ENCODE measurements at places on chromosomes 2 and 18. TPM values are rescaled to one million over a fixed set of nuclear protein-coding genes. Genes with fewer than 3 reads are reported as not detected.
A peak's percentile ranks its signal among the peaks of the same experiment; 100 is the strongest.

Gene STON1
- 45.6 TPM for total RNA-seq

Gene LBX2
- 0.29 TPM for total RNA-seq

Gene TSN
- 42.7 TPM for total RNA-seq

Gene KYNU
- 11.7 TPM for total RNA-seq

Gene GALNT3
- total RNA-seq: 58.5 TPM

Gene TLX2
- not detected for total RNA-seq

Gene ACVR1C
- 41.4 TPM for total RNA-seq

Gene PID1
- total RNA-seq: 60.3 TPM

Gene MARCHF4
- total RNA-seq: not detected

Gene TMEM247
- total RNA-seq: not detected

DNA sequence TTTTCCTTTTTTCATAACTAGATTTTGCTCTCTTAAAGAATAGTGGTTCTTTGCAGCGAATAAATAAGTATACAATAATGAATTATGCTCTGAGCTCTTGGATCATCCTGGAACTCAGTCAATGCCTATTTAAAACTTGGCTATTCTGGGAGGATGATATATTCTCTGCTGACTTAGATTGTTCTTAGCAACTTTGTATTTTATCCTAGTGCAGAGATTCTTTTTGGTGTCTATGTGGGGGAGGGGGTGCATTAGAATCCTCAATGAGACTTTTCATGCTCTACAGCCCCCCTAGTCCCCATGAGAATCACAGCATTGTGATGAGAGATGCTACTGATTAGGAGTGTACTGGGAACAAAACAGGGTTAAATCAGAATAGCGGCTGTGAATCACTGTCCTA is 8.8 kb upstream of the FAM98A start:
- DNase-seq: no peak
- no peaks in the 10 kb centered on the region for H3K36me3 ChIP-seq
- H3K27ac ChIP-seq: no peak overlapping the region
- H3K4me3 ChIP-seq: no peak overlapping the region

GRCh38 chr18:36831139-36831538 is 2.2 kb downstream of the KIAA1328 start:
- H3K4me3 ChIP-seq: no peak overlapping the region
- no peaks in the 10 kb centered on the region for H3K27me3 ChIP-seq
- no peaks in the 10 kb centered on the region for H3K36me3 ChIP-seq

GRCh38 chr2:235900631-235901030 is 267.6 kb downstream of the GBX2 start:
- no peaks in the 10 kb centered on the region for H3K36me3 ChIP-seq
- no peaks in the 10 kb centered on the region for H3K4me1 ChIP-seq
- no peaks in the 10 kb centered on the region for H3K27me3 ChIP-seq
- H3K27ac ChIP-seq: no peak overlapping the region

GRCh38 chr2:39625193-39625926 is 40.4 kb upstream of the TMEM178A start:
- H3K27ac ChIP-seq: no peak overlapping the region
- no peak for DNase-seq
- H3K36me3 ChIP-seq: no peaks in the 10 kb centered on the region
- H3K27me3 ChIP-seq: no peaks in the 10 kb centered on the region

DNA sequence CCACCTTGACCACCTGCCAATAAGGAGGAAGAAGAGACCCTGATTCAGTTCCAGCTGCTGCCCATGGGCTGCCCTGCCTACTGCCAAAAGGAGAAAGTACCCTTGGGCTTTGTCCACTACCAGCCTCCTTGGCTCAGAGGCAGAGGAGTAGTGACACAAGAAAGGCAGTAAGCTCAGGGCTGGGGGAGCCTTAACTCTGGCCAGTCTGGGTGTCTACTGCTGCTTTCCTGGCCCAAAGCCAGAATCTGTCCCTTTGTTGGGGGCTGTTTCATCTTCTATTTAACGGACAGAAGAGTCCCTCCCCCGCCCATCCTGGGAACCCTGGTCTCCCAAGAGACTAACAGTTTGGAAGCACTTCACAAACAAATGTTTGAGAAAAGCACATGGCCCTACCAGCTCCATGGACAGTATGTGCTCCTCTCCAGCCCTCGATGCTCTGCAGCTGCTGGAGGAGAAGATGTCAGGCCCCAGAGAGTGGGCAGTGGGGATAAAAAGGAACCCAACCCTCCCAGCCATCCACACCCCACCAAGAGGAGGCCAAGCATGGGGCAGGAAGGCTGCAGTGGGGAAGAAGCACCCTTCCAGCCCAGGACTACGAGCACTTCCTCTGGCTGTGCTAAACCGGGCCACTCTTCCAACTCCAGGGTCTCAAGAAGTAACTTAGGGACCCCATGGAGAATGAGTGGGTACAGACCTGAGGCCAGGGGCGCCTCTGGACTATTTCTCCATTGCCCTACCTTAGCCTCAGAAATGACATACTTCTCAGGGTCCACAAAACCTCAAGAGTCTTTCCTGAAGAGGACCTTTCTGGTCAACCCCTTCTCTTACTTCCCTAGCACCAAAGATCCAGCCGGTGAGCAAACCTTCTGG is 1.2 kb downstream of the ATG9A start:
- no peak for DNase-seq
- H3K4me1 ChIP-seq: peaks cover 5% of the 10 kb centered on the region
- H3K4me3 ChIP-seq: peak overlapping the region; percentile 86

DNA sequence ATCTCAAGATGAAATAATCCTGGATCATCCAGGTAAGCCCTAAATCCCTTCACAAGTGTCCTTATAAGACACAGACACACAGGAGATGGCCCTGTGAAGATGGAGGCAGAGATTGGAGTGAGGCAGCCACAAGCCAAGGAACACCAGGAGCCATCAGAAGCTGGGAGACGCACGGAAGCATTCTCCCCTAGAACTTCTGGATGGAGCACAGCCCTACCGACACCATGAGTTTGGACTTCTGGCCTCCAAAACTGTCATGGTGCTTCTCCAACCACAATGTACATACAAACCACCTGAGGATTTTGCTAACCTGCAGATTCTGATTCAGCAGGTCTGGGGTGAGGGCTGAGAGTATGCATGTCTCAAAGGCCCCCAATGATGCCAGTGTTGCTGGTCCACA is 42.5 kb downstream of the ADD2 start:
- no peak overlapping the region for H3K27ac ChIP-seq
- no peaks in the 10 kb centered on the region for H3K36me3 ChIP-seq
- no peaks in the 10 kb centered on the region for H3K4me1 ChIP-seq
- no peak overlapping the region for H3K4me3 ChIP-seq
- DNase-seq: no peak
- H3K27me3 ChIP-seq: no peaks in the 10 kb centered on the region

GRCh38 chr2:219595256-219595655 is 2.4 kb upstream of the STK11IP start:
- no peak overlapping the region for H3K27ac ChIP-seq
- H3K36me3 ChIP-seq: no peaks in the 10 kb centered on the region
- no peak for DNase-seq
- H3K4me1 ChIP-seq: no peaks in the 10 kb centered on the region
- H3K4me3 ChIP-seq: no peak overlapping the region

GRCh38 chr2:240584486-240585031 is 2.0 kb upstream of the CAPN10 start:
- no peaks in the 10 kb centered on the region for H3K27me3 ChIP-seq
- DNase-seq: no peak

DNA sequence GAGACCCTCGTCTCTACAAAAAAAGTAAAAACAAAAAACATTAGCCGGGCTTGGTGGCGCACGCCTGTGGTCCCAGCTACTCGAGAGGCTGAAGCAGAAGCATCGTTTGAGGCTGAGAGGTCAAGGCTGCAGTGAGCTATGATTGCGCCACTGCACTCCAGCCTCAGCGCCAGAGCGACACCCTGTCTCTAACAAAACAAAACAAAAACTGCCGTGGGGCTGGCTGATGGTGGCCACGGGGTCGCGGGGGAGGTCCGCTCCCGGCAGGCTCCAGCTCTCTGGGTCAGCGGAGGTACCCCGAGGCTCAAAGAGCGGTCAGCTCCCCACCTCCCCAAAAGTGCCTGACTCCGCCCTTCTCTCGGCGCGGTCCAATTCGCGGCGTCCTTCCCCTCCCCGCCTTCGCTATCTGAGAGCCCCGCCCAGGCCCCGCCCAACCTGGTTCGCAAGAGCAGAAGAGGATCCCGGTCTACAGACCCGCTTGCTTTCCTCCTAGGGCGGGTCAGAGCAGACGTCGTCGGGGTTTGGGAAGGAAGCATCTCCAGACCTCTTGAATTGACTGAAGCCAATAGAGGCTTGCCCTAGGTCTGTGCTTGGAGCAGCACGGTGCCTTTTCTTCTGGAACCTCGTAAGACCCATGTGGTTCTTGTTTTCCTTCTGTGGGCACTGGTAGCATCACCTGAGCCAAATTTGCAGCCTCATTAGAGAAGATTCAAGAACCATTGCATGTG is 7.8 kb downstream of the RAX start:
- no peak overlapping the region for H3K27ac ChIP-seq
- peaks cover 71% of the 10 kb centered on the region for H3K27me3 ChIP-seq
- H3K4me3 ChIP-seq: peak overlapping the region; percentile 23
- no peak for DNase-seq

DNA sequence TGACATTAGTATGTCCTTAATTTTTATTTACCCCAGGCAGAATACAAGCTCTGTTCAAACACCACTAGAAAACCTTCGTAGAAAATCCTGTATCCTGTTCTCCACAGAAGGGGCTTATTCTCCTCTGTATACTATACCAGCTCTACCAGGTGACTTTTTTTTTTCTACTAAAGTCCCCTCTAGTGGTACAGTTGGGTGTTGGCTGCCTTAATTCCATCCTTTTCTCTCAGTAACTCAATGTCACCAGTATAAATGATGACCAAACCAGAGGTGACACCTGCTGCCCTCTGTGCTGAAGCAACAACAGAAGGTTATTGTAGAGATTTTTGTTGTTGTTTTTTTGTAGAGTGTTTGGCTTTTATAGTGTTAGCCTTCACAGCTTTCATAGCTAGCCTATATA is 1322.0 kb downstream of the LRP1B start:
- no peak for DNase-seq
- no peak overlapping the region for H3K27ac ChIP-seq
- H3K4me1 ChIP-seq: no peaks in the 10 kb centered on the region
- no peaks in the 10 kb centered on the region for H3K27me3 ChIP-seq
- no peak overlapping the region for H3K4me3 ChIP-seq
- H3K36me3 ChIP-seq: no peaks in the 10 kb centered on the region
